ENCODE measurements at places on chromosomes 7 and 10. TPM values are rescaled to one million over a fixed set of nuclear protein-coding genes. Genes with fewer than 3 reads are reported as not detected.

DNA sequence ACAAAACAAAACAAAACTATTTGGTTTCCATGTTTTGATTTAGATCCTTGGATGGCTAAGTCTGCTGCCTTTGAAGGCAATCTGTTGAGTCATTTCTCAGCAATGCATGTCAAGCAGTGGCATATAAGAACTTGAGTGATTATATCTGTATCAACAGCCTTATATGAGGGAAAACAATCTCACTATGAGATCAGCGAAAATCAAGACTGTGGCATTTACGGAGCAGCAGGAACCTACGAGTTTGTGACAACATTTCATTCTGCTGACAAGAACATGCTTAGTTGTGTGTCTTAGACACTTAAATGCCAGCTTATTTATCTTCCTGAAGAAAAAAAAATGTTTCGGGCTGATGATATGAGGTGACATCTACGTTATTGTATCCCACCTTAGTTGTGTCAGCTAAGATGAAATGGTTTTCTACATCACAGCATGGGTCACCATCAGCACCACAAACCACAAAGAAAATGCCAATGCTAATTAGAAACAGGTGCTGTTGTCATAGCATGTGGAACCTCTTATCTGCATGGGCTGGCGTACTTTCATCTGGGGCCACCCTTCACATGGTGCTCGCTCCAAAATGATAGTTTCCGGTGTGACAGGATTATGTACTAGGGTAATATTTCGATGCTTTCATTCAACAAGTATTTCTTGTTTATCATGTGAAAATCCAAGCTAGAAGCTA is 1085.5 kb downstream of the SORCS1 start:
- H3K4me3 ChIP-seq: no peak overlapping the region
- no peaks in the 10 kb centered on the region for H3K4me1 ChIP-seq
- no peak overlapping the region for H3K27ac ChIP-seq
- no peaks in the 10 kb centered on the region for H3K36me3 ChIP-seq
- no peaks in the 10 kb centered on the region for H3K27me3 ChIP-seq
- DNase-seq: no peak

- peaks cover 13% of the 10 kb centered on the region for H3K27me3 ChIP-seq
- no peaks in the 10 kb centered on the region for H3K4me1 ChIP-seq
- no peak overlapping the region for H3K4me3 ChIP-seq
- H3K27ac ChIP-seq: no peak overlapping the region
Observed at GRCh38 chr10:87829986-87830729, 12.1 kb upstream of the ATAD1 start.

DNA sequence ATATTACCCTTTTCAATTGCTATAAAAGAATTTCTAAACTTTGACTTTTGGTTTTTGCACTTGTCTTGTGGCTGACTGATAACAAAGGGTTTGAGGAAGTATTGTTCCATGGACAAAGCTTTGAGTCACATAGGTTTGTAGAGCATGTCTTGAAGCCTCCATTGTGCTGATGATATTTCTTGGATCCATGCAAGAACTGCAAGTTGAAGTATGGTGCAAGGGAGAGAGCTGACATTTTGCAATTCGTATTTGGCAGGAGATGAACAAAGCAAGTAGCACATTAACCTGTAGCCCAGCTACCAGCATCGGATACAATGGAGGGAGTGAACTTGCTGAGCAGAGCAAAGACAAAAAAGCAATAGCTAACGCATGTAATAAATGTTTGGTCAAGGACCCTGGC is 23.4 kb downstream of the MGAM2 start:
- no peak for DNase-seq
- H3K36me3 ChIP-seq: no peaks in the 10 kb centered on the region
- peaks cover 9% of the 10 kb centered on the region for H3K27me3 ChIP-seq

DNA sequence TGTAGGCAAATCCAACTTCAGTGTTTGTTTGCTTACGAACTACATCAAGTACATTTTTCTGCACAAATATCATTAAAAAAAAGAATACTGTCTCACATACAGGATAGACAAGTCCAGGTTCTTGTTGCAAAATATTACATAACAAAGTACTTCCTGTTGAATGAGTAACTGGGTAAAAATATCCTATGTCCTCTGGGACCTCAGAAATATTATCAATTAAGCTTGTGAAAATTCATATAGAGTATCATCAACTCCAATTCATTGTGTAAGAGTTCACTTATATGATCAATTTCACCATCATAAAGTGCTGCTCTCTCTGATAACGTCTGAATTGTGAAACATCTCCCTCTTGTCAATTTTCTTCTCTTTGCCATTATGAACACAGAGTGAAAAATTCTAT is 22.6 kb downstream of the HERC4 start:
- peaks cover 29% of the 10 kb centered on the region for H3K4me1 ChIP-seq
- H3K27ac ChIP-seq: peak overlapping the region; percentile 27
- peaks cover 24% of the 10 kb centered on the region for H3K36me3 ChIP-seq
- H3K27me3 ChIP-seq: no peaks in the 10 kb centered on the region
- H3K4me3 ChIP-seq: no peak overlapping the region

- no peaks in the 10 kb centered on the region for H3K27me3 ChIP-seq
Observed at GRCh38 chr7:33874943-33875342, 30.4 kb upstream of the BMPER start.

- peak; percentile 54 for DNase-seq
- H3K4me1 ChIP-seq: no peaks in the 10 kb centered on the region
- no peak overlapping the region for H3K4me3 ChIP-seq
- no peaks in the 10 kb centered on the region for H3K27me3 ChIP-seq
Observed at GRCh38 chr10:1628757-1629156, 108.6 kb downstream of the ADARB2 start.

GRCh38 chr7:120421151-120421651 is 148.2 kb downstream of the KCND2 start:
- H3K27ac ChIP-seq: no peak overlapping the region
- no peaks in the 10 kb centered on the region for H3K27me3 ChIP-seq
- no peaks in the 10 kb centered on the region for H3K36me3 ChIP-seq
- DNase-seq: no peak

DNA sequence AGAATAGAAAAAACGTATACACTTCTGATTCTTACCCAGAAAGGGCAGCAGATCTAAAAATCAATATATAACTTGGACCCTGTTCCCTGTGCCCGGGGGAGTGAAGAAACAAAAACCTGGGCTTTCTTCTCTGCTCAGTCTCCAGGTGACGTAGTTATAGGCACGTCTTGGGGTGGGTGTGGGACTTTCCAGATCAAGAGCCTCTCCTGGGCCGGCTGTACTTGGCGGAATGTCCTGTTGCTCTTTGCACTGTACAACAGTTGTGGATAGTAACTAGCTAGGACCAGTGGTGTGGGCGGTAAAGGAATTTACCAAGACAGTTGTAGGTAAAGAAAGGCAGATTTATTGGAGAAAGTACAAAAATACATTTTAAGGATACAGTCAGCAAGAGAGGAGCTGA is 40.4 kb upstream of the STEAP4 start:
- H3K4me3 ChIP-seq: no peak overlapping the region
- no peaks in the 10 kb centered on the region for H3K36me3 ChIP-seq
- H3K27me3 ChIP-seq: peaks cover 43% of the 10 kb centered on the region
- no peaks in the 10 kb centered on the region for H3K4me1 ChIP-seq
- no peak overlapping the region for H3K27ac ChIP-seq
- no peak for DNase-seq

DNA sequence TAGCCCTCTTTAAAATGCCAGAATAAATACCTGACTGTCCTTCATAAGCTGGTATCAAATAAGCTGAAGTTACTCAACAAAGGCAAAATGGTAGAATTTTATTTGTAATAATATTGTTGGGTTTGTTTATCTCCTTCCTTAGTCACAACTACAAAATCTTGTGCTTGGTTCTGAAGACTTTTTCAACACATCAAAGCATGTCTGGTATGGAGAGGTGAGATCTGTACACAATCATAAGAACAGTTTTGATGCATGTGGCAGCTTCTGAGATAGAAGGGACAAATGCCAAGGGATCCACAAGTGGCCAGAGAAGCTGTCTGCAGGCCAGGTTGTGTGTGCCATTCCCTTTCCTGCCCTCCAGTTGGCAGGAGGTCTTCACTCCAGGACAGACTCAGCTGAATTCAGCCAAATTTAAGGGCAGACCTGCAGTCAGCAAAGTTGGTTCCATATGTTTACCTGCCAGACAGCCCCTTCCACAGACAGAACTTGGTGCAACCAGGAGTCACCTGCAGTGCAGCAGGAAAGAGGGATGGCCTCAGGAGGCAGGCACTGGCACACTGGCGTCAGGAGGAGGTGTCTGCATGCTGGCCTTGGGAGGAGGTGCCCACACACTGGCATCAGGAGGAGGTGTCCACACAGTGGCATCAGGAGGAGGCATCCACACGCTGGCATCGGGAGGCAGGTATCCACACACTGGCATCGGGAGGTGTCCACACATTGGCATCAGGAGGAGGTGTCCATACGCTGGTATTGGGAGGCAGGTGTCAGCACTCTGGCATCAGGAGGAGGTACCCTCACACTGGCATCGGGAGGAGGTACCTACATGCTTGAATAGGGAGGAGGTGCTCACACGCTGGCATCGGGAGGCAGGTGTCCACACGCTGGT is 93.1 kb upstream of the IKZF1 start:
- no peaks in the 10 kb centered on the region for H3K27me3 ChIP-seq
- no peaks in the 10 kb centered on the region for H3K4me1 ChIP-seq
- H3K27ac ChIP-seq: no peak overlapping the region
- H3K36me3 ChIP-seq: no peaks in the 10 kb centered on the region

- H3K4me3 ChIP-seq: no peak overlapping the region
- H3K4me1 ChIP-seq: no peaks in the 10 kb centered on the region
- peaks cover under 1% of the 10 kb centered on the region for H3K27me3 ChIP-seq
- DNase-seq: no peak
Observed at GRCh38 chr7:136056651-136057231, 79.6 kb upstream of the MTPN start.

- H3K4me1 ChIP-seq: peaks cover 28% of the 10 kb centered on the region
- H3K36me3 ChIP-seq: no peaks in the 10 kb centered on the region
- no peak for DNase-seq
- no peaks in the 10 kb centered on the region for H3K27me3 ChIP-seq
Observed at GRCh38 chr7:84701524-84702306, 485.1 kb downstream of the SEMA3D start.

DNA sequence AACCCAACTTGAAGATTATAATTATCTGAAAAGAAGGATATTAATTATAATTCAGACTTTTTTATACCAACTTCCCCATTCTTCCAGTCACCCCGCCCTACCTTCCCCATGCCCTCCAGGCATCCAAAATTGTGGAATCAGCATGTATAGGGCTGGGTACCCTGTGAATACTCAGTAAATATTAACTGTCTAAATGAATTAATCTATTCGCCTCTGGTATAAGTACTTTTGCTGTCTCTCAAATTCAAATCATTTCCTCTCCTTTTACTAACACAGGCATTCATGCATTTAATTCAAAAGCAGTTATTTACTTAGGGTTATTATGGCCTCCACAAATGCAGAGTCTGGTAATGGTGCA is 26.5 kb upstream of the GOT1 start:
- H3K27ac ChIP-seq: no peak overlapping the region
- H3K36me3 ChIP-seq: no peaks in the 10 kb centered on the region
- peaks cover 68% of the 10 kb centered on the region for H3K27me3 ChIP-seq

Gene AFAP1L2
- 5.7 TPM for total RNA-seq

Gene VWA2
- total RNA-seq: not detected

Gene MYOZ1
- total RNA-seq: 0.78 TPM

Gene SSC4D
- 0.31 TPM for total RNA-seq

Measured in osteocyte (in vitro differentiated cells).